ENCODE measurements at places on chromosomes 4 and X.

- no peak for DNase-seq
These were observed 39.8 kb upstream of the CLDN24 start for GRCh38 chr4:183362036-183362435.

DNA sequence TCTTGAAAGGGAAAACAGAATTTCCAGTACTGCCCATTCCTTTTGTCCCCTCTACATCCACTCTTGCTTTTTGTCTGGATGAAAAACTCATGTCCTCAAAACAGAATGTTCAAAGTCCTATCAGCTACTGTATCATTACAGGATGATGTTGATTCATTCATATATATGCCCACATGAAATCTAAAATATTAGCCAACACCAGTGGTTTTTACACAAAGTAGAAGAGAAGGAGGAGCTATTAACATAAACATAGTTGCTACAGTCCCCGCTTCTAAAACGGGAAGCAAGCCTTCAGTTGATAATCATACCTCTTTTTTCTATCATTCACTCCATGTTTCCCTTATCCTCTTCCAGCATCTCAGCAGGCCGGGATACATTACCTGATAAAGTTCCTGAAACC lies 7.7 kb upstream of the THOC2 start:
- no peak for DNase-seq

- no peak for DNase-seq
These were observed 7.7 kb upstream of the WDR13 start for GRCh38 chrX:48589482-48590162.

- DNase-seq = no peak
These were observed 185.2 kb upstream of the CTSO start for GRCh38 chr4:156138781-156139280.
